Stimulated activated CD8-positive, alpha-beta memory T cell treated with anti-CD3 and anti-CD28 coated beads, Interleukin-2, amount 100 ng/mL, for 48 hours (primary cell): ENCODE measurements at places on chromosomes 13 and 19.
A peak's percentile ranks its signal among the peaks of the same experiment; 100 is the strongest.

- DNase-seq = no peak
Measured at GRCh38 chr19:3054972-3055740, 7.1 kb downstream of the TLE5 start.

DNA sequence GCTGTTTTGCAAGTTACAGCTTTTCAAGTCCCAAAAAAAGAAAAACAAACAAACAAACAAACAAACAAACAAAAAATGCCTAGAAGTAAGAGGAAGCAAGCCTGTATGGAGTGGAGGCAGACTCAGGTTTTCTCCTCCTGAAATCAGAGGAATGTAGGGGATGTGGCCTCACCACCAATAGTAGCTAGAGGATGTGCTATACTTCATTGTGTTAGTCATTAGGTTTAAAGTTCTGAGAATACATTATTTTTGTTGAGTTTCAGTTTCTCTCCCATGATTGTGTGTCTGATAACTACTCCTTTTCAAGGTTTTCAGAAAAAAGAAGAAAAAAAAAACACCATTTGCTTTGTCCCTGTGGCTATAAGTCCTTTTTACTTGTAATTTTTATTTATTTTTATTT lies 524.5 kb downstream of the GPC6 start:
- DNase-seq = no peak

- DNase-seq = no peak
Measured at GRCh38 chr13:27065582-27065981, 106.0 kb downstream of the USP12 start.

DNA sequence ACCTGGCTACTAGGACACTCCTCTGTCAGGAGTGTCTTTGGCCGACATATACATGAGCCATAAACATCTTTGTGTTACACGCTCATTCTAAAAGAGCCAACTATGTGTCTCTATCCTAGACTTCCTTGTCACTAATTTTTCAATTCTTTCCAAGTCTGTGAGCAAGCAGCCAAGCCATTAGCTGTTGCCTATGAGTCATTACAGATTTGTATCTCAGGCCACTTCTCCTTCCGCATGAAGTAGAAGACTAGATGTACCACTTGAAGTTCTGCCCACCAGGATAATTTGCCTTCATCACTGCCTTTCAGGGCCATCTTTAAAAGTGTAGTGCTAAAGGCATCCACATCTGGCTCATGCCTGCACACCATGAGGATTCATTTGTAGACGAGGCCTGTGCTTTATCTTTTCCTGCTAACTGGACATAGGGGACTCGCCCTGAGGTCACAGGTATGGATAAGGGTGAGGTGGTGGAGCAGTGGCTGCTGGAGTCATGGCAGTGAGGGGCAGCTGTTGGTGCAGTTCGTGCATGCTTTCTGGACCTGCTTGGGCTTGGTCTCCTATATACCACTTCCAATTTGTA lies 126.1 kb upstream of the KL start:
- no peak for DNase-seq

DNA sequence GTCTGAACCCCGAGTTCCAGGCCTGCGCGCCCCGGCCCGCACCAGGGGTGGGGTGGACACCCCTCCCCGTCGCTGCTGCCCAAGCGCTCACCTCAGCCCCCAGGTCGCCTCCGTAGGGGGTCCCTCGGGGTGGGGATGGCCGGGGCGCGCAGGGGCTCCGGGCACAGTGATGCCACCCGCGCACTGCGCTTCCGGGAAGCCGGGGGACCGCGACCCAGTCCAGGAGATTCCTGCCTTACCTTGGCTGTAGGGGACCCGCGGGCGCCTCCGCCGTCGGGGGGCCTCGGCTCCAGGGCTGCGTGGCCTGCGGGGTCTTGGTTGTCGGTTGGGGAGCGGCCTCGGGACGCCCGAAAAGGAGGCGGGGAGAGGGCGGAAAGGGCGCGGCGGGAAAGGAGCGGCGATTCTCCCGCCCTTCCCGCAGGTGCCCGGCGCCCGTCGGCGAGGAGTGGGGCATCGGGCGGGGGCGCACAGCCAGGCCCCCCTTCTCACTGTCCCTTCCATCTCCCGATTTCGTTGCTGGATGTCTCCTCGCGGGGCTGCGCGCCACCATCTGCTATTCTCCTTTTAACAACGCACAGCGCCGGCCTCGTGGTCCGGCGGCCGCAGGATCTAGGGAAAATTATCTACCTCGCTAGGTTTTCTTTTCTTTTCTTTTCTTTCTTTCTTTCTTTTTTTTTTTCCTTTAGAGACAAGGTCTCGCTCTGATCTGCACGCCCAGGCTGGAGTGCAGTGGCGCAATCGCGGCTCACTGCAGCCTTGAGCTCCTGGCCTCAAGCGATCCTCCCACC lies at the start of gene KEAP1:
KEAP1 (minus strand) TSS at position 355 of the 788 bp plus-strand sequence. CDS start 3,323 bp downstream, outside the sequence.
- no peak for DNase-seq

- no peak for DNase-seq
Measured at GRCh38 chr13:60509601-60510386, 112.8 kb downstream of the TDRD3 start.

GRCh38 chr19:33445442-33446329 lies 72.2 kb downstream of the CEBPG start:
- DNase-seq = no peak

GRCh38 chr19:11505504-11506100 lies at the start of gene ZNF653:
ZNF653 (minus strand) TSS chr19:11505839; CDS start chr19:11505786, 53 bp downstream.
- DNase-seq = peak; percentile 87

DNA sequence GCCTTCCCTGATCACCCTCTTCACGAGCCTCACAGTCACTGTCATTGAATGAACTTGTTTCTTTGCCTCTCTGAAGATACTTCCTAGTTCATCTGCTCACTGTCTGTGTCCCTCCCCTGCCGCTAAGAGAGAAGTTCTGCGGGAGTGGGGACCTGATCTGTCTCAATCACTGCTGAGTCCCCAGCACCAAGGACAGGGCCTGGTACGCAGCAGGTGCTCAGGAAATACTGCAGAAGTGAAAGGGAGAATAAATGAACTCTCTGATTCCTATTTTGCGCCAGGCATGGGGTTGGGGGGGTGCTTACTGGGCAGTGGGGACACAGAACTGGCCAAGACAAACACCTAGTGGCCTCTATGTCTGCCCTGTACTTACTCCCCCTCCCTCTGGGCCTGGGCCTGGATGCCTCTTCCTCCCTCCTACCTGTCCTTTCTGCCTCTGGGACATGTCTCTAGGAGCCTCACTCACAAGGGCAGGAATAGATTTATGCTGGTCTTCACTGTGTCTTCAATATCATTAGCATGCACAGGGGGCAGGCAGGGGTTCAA lies 17.5 kb downstream of the FCGBP start:
- DNase-seq = no peak

DNA sequence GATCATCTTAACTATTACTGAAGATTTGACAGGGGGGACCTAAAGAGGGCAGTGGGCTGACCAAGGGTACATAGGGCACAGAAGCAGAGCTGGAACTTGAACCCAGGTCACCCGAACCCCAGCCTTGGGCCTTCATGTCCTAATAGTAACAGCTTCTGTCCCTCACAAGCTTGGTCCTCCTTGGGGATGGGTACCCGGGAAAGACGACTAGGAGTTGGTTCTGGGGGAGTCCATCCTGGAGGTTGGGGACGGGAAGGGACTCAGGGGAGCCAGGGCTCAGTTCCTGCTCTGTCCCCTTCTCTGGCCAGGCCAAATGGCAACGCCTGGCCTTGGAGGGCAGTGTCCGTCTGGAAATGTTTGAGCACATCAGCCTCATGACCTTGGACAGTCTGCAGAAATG lies 39.6 kb upstream of the CYP4F8 start:
- DNase-seq = no peak

- DNase-seq = no peak
Measured at GRCh38 chr13:93244918-93245280, 18.3 kb downstream of the GPC6 start.

DNA sequence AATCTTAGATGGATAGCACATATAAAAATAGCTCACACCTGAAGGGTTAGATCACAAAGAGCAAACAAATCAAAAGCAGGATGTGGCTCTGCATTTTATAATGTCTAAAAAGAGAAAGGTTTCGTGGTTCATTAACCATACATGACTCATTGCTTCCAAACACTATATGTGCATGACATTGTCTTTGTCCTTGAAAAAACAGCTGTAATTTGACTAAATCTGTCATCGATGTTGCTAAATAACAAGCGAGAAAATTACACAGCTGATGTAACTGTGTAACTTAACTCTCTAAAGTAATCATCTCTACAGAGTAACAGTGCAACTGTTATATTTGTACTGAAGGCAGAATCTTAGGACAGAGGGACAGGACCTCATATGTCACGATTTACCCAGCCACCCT lies 383.1 kb upstream of the GPC6 start:
- no peak for DNase-seq

DNA sequence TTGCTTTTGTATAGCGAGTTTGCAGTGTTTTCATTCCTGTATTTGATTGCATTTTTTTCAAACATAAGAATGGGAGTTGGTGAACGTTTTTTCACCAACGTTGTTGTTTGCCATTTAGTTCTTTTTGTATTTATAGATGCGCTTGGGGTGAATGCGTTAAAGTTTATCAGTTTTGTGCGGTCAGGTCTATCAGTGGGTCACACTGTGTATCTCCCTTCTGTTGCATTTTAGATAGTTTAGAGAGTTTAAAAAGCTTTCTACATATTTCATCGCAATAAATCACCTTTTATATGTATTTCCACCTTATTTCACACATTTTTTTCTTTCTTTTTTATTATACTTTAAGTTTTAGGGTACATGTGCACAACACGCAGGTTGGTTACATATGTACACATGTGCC lies 16.4 kb downstream of the OR7A5 start:
- no peak for DNase-seq

DNA sequence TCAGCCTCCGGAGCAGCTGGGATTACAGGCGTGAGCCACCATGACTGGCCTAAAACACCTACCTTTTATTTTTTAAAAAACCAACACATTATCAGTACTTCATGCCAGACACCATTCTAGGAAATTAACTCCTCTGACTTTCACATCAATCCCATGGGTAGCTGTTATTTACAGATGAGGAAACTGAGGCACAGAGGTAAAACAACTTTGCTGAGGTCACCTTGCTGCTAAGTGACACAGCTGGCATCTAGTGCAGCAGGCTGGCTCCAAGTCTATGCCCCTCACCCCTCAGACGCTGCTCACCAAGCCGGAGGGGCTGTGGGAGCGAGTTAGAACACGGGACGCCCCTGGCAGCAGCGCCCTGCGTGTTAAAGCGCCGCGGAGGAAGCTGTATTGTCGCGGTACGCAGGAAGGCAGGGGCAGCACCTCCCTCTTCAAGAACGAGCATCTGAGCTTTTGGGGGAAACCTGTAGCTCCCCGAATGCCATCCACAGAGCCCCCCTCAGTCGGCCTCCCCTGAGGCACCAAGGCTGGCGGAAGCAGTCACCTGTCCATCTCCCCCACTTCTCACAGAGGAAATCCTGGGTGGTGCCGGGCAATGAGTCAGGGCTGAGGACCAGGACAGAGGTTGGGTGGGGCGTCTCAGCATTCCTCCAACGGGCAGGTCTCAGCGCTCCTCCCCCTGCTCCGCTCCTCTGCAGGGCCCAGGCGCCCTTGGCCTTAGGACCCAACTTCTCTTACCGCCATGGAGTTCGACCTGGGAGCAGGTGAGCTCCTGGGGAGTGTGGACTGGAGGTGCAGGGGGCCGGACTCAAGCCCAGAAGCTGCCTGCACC lies at the start of gene C19orf33:
C19orf33 (plus strand) TSS at position 735 of the 835 bp plus-strand sequence; CDS start at position 746, 11 bp downstream.
- no peak for DNase-seq

- DNase-seq = no peak
Measured at GRCh38 chr19:38743394-38744297, 628 bp downstream of the CAPN12 start.

DNA sequence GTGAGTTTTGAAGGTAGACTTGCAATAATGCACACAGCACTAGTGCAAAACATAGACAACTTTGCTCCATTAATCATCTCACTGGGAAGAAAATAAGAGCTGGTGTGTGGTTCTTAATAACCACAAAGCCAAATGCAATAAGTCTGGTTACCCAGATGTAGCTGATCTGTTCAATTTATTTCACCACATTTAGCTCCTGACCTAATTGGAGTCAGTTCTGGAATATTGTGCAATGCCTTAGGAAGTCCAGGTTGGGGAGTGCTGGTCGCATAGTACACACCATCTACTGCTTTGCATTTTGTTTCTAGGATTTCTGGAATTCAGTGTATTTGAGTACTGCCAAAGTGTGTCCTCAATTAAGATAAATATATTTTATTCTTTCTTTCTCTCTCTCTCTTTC lies 483.3 kb upstream of the SPRY2 start:
- no peak for DNase-seq

DNA sequence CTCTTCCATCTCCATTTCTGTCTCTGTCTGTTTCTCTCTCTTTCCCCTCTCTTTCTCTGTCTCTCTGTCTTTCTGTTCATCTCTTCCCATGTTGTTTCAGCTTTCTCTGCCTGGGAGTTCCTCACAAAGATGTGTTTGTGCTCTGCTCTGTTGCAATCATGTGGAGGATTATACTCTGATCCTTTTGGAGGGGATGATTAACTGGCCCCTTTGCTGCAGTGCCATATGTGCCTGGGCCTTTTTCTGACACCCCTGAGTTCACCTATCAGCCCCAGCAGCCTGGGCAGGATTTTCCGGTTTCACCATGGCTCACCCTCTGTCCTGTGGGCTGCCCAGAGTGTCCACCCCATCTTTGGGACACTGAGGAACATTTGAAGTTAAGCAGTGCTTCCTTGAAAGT lies 9.0 kb upstream of the TEX26 start:
- DNase-seq = no peak

DNA sequence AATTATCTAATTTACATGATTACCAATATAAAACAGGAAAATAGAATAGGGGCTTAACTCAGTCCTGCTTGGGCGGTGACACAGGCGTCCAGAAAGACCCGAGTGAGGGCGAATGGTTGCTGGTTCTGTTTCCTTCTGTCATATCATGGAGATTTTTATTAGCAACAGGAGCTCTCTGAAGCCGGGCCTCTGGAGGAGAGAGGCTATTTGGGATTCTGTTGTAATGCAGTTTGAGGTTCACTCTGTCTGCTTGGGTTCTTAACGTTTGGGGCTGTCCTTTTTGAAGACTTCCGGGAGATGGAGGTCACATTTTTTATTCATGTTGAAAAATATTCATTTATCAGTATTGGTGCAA lies 115.7 kb upstream of the ZNF536 start:
- DNase-seq = no peak

DNA sequence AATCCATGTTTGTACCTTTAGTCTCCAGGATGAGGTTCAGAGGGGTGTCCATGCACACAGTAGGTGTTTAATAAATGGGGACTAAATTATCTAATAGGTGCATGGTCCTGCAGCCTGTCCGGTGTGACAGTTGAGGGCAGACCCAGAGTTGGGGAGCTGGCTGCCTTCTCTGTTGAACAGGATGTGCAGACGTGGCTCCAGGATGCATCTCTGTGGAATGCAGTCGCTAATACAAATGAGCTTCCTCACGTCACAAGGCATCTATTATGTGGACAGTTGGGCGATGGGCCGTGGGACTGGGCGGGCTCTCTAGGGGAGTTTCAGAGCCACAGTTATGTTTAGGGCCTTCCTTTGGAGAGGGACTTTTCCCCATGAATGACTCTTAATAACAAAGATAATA lies 71.0 kb downstream of the SIPA1L3 start:
- DNase-seq = no peak

GRCh38 chr19:49098795-49099194 lies 13.5 kb downstream of the SNRNP70 start:
- DNase-seq = no peak

DNA sequence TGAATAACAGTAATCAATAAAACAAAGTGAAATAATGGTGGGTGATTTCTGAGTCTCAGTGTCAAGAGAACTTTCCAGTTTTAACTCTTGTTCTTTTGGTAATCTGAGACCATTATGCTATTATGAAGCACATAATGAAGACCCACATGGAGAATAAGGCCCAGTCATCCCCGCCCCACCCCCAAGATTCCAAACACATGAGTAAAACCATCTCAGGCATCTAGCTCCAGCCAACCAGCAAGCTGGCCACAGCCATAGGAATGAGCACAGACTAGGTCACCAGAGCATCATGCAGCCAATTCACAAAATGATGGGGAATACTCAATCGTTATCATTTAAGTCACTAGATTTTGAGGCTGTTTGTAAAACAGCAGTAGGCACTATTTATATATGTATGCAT lies 1769.0 kb upstream of the PCDH20 start:
- DNase-seq = no peak
